COR-L47 (cell line): ENCODE measurements at places on chromosomes 7 and 10.

GRCh38 chr10:16519908-16520861 lies 1.5 kb downstream of the C1QL3 start:
- DNase-seq: no peak

DNA sequence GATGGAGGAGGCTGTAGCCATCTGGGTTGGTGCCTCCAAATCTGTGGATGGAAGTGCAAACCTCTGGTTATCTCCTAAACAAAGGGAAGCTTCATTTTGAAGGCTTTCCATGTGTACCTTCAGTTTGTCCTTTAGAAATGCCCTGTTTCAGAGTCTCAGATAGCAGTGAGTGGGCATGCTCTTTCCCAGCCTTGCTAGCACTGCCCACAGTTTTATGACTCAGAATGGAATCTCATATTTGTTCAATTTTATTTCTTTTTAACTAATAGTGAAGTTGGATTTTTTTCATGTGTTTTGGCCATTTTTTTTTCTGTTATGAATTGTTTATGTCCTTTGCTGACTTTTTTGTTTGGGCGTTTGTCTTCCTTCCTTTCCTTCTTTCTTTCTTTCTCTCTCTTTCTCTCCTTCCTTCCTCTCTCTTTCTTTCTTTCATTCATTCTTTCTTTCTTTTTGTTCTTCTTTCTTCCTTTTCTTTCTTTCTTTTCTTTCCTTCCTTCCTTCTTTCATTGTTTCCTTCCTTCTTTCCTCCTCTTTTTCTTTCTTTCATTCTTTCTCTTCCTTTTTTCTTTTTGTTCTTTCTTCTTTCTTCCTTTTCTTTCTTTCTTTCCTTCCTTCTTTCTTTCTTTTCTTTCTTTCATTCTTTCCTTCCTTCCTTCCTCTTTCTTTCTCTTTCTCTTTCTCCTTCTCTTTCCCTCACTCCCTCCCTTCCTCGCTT lies 25.6 kb downstream of the PRF1 start:
- no peak for DNase-seq

GRCh38 chr10:114026189-114027040 lies 17.3 kb upstream of the ADRB1 start:
- DNase-seq: no peak

DNA sequence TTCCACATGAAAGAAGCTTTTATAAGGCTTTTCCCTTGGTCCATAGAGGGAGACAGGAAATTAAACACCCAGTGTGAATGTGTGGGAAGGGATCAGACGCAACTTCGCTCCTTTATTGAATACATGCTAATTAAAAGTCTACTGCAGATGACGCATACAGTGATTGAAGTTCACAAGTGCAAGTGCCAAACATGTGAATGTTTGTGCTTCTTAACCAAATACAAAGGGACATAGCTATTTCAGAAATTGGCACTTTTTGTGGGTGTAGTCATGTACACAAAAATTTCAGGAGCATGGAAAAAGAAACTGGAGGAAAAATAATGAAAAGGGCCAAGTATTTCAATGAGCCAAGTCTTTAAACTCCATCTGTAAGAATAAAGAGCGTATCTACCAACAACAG lies 283.7 kb downstream of the SKAP2 start:
- no peak for DNase-seq

DNA sequence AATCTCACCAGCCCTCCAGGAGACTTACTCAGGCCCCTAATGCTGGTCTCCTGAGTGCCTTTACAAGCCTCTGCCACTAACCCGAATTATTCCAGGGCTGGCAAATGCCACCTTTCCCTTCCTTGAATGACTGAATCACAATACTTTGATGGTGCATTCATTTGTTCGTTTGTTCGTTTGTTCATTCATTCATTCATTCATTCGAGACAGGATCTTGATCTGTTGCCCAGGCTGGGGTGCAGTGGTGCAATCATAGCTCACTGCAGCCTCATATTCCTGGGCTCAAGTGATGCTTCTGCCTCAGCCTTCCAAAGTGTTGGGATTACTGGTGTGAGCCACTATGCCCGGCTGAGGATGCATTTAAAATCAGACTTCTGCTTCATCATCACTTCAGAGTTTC lies 6.0 kb downstream of the ZNF12 start:
- no peak for DNase-seq

DNA sequence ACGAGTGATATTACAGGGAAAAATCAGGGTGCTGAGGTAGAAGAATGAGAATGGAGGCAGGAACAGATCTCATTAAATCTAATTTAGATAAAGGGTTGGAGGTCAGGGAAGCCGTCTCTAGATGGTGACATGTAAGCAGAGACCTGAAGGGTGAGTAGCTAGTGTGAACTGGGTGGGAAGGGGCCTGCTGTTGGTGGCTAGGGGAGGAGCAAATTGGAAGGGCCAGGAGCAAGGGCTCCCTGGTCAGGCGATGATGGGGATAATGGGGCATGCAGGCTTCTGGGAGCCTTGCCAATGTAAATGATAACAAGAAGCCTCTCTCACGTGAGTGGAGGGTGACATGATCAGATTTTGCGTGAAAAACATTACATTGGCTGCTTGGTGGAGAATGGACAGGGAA lies 76.3 kb downstream of the WDFY4 start:
- no peak for DNase-seq

DNA sequence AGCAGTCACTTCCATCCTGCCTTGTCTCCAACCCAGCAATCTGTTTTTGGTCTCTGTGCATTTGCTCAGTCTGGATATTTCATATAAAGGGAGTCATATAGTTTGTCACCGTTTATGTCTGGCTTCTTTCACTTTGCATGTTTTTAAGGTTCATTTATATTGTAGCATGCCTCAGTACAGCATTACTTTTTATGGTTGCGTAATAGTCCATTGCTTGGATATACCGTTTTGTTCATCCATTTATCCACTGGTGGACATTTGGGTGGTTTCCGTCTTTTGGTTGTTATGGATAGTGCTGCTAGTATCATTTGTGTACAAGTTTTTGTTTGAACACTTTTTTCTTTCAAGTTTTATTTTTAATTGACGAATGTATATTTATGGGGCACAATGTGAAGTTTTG lies 18.2 kb downstream of the TBC1D12 start:
- no peak for DNase-seq

GRCh38 chr7:81161451-81162075 lies 242.7 kb upstream of the SEMA3C start:
- DNase-seq: no peak

DNA sequence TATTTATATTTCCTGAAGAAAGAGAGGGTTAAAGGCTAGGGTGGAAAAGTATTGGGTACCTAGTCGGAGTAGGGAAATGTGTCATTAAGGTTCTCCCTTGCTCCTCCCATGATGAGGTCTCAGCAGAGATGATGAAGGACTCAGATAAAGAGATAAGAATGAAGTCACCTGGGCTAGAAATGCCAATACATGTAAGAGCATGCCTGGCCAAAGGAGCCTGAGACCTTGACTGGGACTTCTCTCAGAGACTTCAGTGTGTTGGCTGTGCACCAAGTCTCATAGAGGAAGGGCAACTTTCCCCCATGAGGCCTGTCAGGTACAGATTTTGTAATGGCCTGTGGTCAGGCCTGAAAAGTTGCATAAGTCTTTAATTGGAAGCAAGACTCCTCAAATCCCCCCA lies 361.0 kb upstream of the CDC14C start:
- no peak for DNase-seq

- DNase-seq: no peak
These were observed 85.3 kb upstream of the UNC5B start for GRCh38 chr10:71127104-71127503.

DNA sequence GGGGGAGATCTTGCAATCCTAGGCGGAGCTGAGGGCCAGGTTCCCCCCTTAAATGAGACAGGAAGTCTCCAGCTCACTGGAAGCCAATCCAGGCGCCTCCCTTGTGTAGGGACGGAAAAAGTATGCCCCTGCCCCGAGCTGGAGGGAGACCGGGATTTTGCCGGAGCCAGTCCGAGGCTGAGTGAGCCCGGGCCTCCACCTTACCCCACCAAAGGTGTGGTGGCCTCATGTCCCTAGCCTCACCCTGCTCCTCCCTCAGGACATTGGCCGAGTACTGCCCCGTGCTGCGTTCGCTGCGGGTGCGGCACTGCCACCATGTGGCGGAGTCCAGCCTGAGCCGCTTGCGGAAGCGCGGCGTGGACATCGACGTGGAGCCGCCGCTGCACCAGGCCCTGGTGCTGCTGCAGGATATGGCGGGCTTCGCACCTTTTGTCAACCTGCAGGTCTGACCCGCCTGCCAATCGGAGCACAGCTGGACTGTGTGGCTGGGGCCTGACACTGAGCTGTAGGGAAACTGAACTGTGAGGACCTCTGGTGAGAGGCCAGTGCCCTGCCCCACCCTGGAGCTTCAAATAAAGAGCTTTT lies 2.0 kb downstream of the FBXL15 start:
- DNase-seq: no peak

DNA sequence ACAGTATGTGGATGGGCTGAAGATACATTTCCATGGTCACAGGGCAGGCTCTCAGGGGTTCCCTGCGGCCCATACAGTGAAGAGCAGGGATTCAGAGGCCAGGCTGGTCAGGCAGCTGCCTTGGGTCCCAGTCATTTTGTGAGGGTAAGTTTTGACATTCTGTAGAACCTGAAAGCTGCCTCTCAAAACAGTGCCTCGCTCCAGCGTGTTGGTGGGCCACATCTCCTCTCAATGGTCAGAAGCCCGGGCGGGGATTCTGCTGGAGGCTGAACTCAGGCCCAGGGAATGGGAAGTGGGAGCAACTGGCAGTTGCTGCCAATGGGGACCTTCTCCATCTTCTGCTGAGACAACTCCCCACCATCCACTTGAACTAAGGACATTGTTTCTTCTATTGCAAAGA lies 190.0 kb downstream of the PTPN20 start:
- DNase-seq: no peak

GRCh38 chr7:1124816-1125602 lies 35.0 kb downstream of the ZFAND2A start:
- no peak for DNase-seq

DNA sequence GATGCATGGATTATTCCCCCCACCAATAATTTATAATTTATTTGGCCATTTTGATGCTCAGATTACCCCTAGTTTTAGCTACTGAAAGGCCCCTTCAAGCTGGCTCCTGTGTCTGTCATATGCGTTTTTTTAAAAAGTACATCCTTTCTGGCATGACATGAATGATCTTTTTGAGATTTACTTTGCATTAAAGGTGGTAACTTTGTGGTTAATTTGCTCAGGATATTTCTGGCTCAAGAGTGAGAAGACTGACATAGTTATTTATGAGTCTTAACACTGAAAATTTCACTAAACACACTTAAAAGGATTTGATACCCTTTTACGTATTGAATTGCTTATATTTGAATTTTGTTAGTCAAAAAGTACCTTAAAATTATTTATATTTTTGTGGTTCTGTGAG lies 5.4 kb downstream of the SMC3 start:
- no peak for DNase-seq

GRCh38 chr10:22657024-22657423 lies 57.4 kb downstream of the PIP4K2A start:
- no peak for DNase-seq

GRCh38 chr7:38321515-38321944 lies 48.1 kb upstream of the TARP start:
- no peak for DNase-seq

DNA sequence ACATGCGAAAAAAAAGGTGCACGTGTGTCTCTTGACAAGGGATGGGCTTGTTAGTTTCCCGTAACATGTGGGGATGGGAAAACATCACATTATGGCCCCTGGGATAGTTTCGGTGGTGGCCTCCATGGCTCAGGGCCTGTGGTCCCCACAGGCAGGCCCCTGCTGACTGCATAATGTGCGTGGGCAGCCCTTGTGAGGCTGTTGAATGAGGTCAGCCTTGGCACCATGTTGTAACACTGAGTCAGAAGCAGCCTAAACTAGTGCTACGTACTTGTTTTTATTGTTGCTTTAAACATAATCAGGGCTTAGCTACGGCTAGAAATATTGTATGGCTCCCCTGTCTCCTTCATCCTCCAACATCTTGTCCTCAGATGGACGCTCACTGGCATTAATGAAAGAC lies 80.6 kb downstream of the BEND7 start:
- no peak for DNase-seq

- no peak for DNase-seq
These were observed 45.5 kb downstream of the MYOF start for GRCh38 chr10:93436591-93437085.

GRCh38 chr10:11197266-11197712 lies 179.6 kb downstream of the CELF2 start:
- no peak for DNase-seq

GRCh38 chr10:122730238-122730637 lies 30.6 kb upstream of the C10orf120 start:
- no peak for DNase-seq

DNA sequence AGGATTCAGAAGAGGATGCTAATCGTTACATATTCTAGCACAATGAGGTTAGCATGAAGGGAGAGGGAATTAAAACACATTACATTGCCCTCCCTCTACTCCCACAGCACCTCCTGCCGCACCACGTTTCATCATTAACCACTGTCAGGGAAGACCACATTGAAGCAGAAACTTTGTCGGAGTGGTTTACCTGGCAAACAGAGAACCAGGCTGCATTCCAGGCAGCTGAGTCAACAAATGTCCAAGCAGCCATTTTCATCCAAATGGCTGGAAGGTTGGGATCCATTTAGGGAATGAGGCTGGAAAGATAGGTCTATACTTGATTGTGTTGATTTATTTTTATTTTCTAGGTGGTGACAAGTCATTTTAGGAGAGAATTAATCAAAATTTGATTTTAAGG lies 273.6 kb downstream of the DYNC1I1 start:
- peak; percentile 66 for DNase-seq

DNA sequence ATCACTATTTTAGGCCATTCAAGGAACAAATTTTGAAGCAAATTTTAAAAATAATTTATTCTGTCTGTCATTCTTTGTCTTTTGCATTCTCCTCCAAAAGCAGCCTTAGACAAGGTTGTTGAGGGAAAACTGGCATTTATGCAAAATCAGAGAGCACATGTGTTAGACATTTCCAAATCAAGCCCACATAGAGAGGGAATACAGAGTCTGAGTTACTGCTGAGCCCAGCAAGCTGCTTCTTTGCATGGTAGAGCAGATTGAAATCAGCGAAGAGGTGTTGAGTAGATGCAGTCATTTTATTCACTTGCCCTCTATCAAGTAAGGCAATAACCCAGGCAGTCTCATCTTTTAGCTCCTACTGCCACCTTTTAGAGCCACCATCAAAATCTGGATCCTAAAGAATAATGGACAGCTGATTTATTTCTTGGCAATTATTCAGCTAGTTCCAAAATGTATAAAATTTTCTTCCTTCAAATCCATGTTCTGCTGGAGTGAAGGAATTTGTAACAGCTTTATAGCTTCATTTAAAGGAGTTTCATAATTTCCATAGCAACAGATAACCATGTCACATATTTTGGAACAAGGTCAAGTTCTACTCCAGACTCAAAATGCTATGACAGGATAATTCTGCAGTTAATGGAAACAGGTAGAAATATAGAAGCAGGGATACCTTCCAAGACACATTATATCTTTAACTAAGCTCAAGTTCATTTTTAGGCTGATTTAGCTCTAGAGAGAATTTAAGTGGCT lies 7.3 kb upstream of the PCDH15 start:
- no peak for DNase-seq

GRCh38 chr10:117619707-117620405 lies 77.3 kb downstream of the EMX2 start:
- DNase-seq: no peak

DNA sequence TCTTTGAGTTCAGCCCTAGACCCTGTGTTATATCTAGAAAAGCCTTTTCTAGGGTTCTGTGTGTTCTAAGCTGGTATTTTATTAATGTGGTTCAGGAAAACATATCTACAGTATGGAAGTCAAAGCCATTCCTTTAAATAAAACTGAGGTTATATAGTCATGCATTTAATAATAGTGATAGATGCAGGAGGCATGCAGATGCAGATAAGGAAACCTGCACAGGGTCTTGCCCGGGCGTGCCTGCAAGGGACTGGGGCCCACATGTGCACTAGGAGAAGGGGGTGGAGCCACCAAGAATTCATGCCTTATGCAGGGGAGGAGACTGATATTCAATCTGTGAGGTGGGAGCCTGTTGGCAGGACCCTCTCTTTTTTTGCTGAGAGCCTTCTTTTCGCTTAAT lies 171.5 kb downstream of the PRPF18 start:
- DNase-seq: no peak
